Naive thymus-derived CD8-positive, alpha-beta T cell (primary cell): ENCODE measurements at places on chromosomes 5 and 9. TPM values are rescaled to one million over a fixed set of nuclear protein-coding genes. Genes with fewer than 3 reads are reported as not detected.
A peak's percentile ranks its signal among the peaks of the same experiment; 100 is the strongest.

DNA sequence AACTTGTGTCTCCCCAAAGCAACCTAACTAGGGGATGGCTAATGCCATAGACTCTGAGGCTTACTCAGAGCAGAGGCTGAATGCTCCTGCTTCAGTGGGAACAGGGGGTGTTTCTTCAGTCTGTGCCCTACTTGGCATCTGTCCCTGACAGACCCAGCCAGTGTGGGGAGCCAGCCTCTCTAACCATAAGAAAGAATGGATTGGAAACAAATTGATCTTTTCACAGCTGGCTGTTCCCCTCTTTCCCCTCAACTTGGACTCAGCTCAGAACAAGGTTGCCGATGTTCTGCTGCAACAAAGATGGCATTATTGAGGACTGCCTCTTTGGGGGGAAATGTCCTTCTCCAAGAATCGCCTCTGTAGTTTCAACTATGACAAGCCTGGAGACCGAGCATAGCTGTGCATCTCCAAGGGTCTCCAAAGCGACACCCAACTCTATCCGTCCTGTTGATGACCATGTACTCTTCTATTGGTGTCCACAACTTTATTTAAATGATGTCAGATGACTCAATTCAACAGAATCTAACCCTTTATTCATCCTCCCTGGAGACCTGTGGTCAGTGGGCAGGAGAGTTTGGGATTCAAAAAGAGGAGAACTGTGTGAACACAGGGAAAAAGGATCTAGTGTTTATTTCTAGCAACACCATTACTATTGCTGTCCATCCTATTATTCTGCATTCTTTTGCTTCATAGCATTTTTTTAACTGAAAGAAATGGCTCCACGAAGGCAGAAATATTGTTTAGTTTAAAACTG is 24.7 kb upstream of the TNC start:
- no peaks in the 10 kb centered on the region for H3K36me3 ChIP-seq
- H3K4me3 ChIP-seq = no peak overlapping the region
- no peaks in the 10 kb centered on the region for H3K4me1 ChIP-seq
- DNase-seq = no peak
- H3K27me3 ChIP-seq = peaks cover 26% of the 10 kb centered on the region

DNA sequence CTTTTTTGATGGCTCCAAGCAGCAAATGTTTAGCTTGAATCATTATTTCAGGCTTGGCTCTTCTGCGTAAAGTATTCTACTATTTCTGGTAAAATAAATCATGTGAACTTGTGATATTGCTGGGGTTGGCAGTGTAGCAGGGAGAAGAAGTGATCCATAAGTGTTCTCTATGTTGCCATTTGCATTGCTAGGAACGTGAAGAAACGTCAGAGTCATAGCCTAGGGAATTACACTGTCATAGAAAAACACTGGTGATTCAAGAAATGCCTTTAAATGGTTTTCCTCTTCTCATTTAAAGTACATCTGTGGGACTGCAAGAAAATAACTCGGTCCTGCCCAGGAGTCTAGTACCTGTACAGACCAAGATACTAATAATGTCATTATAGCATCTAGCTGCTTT is 162.3 kb downstream of the PBX3 start:
- no peak overlapping the region for H3K27ac ChIP-seq
- H3K4me3 ChIP-seq = no peak overlapping the region
- no peaks in the 10 kb centered on the region for H3K27me3 ChIP-seq
- no peaks in the 10 kb centered on the region for H3K36me3 ChIP-seq

ACTBL2 gene
- not detected for total RNA-seq

GRCh38 chr9:3760031-3760430 is 234.2 kb upstream of the RFX3 start:
- peaks cover 2% of the 10 kb centered on the region for H3K27me3 ChIP-seq
- H3K4me1 ChIP-seq = peaks cover 17% of the 10 kb centered on the region
- H3K27ac ChIP-seq = no peak overlapping the region
- H3K36me3 ChIP-seq = no peaks in the 10 kb centered on the region

- peaks cover 14% of the 10 kb centered on the region for H3K4me1 ChIP-seq
- peak overlapping the region; percentile 77 for H3K4me3 ChIP-seq
- H3K27me3 ChIP-seq = peaks cover 29% of the 10 kb centered on the region
- no peak for DNase-seq
Observed at GRCh38 chr9:2241461-2241835, 226.3 kb downstream of the SMARCA2 start.

TPPP gene
- 0.16 TPM for total RNA-seq
